ENCODE measurements at places on chromosomes 4 and X. TPM values are rescaled to one million over a fixed set of nuclear protein-coding genes. Genes with fewer than 3 reads are reported as not detected.
A peak's percentile ranks its signal among the peaks of the same experiment; 100 is the strongest.

DNA sequence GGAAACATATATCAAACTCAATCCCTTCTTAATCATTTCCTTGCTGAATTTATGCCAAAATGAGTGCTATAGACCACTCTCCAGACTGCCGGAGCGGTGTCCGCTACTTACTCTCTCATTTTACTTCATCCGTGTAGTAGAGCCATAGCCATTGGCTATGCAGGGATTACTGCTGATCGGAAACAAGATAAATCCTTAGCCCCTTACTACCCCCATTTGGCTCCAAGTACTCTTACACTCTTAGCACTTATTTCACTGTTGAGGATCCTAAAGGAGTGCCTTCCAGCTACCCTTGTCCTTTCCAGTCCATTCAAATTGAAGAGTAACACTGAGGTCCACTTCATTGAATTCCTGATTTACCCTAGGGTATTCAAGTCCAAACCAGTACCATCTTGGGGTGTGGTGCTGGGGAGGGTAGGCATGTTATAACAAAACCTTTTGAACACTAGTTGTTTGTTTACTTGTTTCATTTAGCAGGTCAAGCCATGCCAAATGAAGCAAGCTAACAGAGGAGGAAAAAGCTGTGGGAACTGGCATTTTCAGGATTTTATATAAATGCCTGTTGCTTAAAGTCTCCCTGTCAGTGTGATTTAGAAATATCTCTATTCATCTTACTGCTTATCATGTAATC lies 715.1 kb downstream of the FSTL5 start:
- no peaks in the 10 kb centered on the region for H3K27me3 ChIP-seq
- DNase-seq: no peak
- no peak overlapping the region for H3K4me3 ChIP-seq
- no peaks in the 10 kb centered on the region for H3K4me1 ChIP-seq
- no peaks in the 10 kb centered on the region for H3K36me3 ChIP-seq

GRCh38 chrX:148290041-148290440 lies 210.4 kb upstream of the AFF2 start:
- H3K4me3 ChIP-seq: no peak overlapping the region
- no peaks in the 10 kb centered on the region for H3K4me1 ChIP-seq
- no peak for DNase-seq
- no peaks in the 10 kb centered on the region for H3K36me3 ChIP-seq
- no peak overlapping the region for H3K27ac ChIP-seq

GRCh38 chr4:3784454-3785291 lies 18.5 kb downstream of the ADRA2C start:
- peak; percentile 48 for DNase-seq
- H3K36me3 ChIP-seq: no peaks in the 10 kb centered on the region
- peaks cover 22% of the 10 kb centered on the region for H3K4me1 ChIP-seq
- H3K27me3 ChIP-seq: peaks cover 3% of the 10 kb centered on the region

- H3K4me1 ChIP-seq: peaks cover 37% of the 10 kb centered on the region
- peak; percentile 68 for DNase-seq
- peak overlapping the region; percentile 94 for H3K27ac ChIP-seq
- peak overlapping the region; percentile 48 for H3K4me3 ChIP-seq
- H3K36me3 ChIP-seq: no peaks in the 10 kb centered on the region
Observed at GRCh38 chr4:98779088-98779487, 120.7 kb upstream of the TSPAN5 start.

DNA sequence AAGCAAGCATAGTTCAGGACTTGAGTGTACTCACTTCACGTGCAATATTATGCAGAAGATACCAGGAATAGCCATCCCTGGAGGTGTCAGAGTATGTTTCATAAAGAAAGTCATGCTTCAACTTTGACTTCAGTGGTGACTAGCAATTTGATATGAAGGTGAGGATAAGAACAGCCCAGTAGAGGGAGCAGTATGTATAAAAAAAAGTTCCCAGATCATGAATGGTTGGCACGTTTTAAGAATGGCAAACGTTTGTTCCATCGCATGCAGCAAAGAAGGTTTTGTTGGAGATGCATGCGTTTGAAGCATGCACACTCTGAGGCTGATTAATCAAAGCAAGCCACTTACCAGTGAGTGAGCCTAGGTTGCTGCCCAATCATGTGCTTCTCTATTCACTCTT lies 33.5 kb upstream of the SLITRK4 start:
- H3K27ac ChIP-seq: no peak overlapping the region
- H3K4me1 ChIP-seq: no peaks in the 10 kb centered on the region
- H3K36me3 ChIP-seq: no peaks in the 10 kb centered on the region
- no peaks in the 10 kb centered on the region for H3K27me3 ChIP-seq
- no peak overlapping the region for H3K4me3 ChIP-seq

GRCh38 chrX:40755291-40756249 lies 20.2 kb upstream of the MED14 start:
- no peaks in the 10 kb centered on the region for H3K36me3 ChIP-seq
- H3K27me3 ChIP-seq: no peaks in the 10 kb centered on the region
- H3K27ac ChIP-seq: no peak overlapping the region

DNA sequence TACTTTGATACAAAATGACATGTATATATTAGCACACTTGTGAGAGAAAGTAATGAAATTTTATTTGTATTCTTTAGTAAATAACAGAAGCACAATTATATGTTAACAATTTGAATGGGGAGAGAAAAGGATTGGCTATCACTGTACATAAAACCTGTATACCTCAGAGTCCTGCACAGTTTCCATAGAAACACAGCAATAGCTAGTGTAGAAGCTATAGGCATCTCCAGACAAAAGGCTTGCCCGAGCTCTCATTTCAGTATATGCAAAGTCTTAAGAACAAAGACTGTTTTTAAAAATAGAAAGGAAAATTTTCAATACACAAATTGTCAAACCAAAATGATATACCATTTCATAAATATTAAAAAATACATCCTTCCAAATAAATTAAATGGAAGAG lies 38.5 kb downstream of the GPM6A start:
- H3K27me3 ChIP-seq: no peaks in the 10 kb centered on the region
- H3K4me3 ChIP-seq: no peak overlapping the region
- no peak for DNase-seq
- H3K27ac ChIP-seq: no peak overlapping the region
- H3K36me3 ChIP-seq: no peaks in the 10 kb centered on the region

- no peaks in the 10 kb centered on the region for H3K27me3 ChIP-seq
- H3K4me1 ChIP-seq: no peaks in the 10 kb centered on the region
- peak; percentile 27 for DNase-seq
- no peaks in the 10 kb centered on the region for H3K36me3 ChIP-seq
- no peak overlapping the region for H3K4me3 ChIP-seq
- peak overlapping the region; percentile 71 for H3K27ac ChIP-seq
Observed at GRCh38 chrX:105645667-105646357, 176.5 kb upstream of the NRK start.

- DNase-seq: no peak
- H3K27me3 ChIP-seq: no peaks in the 10 kb centered on the region
- peak overlapping the region; percentile 64 for H3K4me3 ChIP-seq
- no peaks in the 10 kb centered on the region for H3K36me3 ChIP-seq
- H3K27ac ChIP-seq: peak overlapping the region; percentile 74
- no peaks in the 10 kb centered on the region for H3K4me1 ChIP-seq
Observed at GRCh38 chr4:102430461-102430910, 70.7 kb upstream of the NFKB1 start.

DNA sequence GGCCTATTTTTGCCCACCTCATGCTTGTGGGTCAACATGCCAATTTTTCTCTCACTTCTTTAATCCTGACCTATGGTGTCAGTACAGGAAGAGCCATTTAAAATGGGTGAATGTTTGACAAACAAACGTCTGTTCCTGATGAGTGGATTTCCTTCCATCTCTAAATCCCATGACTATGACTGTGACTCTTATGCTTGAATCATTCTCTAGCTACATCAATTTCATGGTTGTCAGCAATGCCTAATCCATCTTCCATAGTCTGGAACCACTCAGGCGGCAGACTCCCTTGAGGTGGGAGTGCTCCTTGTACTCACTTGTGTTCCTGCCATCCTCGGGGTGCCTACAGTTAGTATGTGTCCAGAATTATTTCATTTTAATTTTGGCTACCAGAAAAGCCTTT lies 194.9 kb upstream of the RPS6KA3 start:
- H3K27ac ChIP-seq: peak overlapping the region; percentile 81
- H3K4me1 ChIP-seq: peaks cover 21% of the 10 kb centered on the region

- no peaks in the 10 kb centered on the region for H3K27me3 ChIP-seq
- H3K4me1 ChIP-seq: peaks cover 47% of the 10 kb centered on the region
- no peak overlapping the region for H3K4me3 ChIP-seq
Observed at GRCh38 chrX:10741003-10741402, 120.6 kb upstream of the MID1 start.

DNA sequence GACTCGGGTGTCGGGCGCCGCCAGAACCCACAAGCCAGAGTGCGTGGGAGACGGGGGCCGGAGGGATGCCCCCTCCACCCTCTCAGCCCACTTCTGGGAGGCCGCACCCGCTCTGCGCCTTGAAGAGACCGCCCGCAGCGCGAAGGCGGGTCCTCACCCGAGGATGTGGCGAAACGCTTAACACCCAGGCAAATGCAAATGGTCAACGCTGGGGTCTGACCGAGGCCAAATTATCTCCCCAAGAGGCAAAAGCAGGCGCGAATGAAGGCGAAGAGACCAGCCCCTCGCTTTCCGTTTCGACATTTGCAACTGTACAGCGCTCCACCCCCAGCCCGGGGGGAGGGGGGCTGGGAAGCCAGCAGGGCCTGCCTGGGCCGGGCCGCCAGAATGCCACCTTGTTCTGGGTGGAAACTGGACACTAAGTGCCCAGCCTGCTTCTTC lies 137.7 kb upstream of the ZIC3 start:
- no peaks in the 10 kb centered on the region for H3K27me3 ChIP-seq
- no peaks in the 10 kb centered on the region for H3K4me1 ChIP-seq
- no peak overlapping the region for H3K4me3 ChIP-seq
- H3K36me3 ChIP-seq: no peaks in the 10 kb centered on the region
- no peak for DNase-seq

DNA sequence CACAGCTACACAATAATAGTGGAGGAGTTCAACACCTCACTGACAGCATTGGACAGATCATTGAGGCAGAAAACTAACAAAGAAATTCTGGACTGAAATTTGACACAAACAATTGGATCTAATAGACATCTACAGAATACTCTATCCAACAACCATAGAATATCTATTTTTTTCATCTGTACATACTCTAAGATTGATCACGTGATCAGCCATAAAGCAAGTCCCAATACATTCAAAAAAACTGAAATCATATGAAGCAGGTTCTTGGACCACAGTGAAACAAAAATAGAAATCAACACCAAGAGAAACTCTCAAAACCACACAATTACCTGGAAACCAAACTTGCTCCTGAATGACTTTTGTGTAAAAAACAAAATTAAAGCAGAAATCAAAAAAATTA lies 12.2 kb upstream of the IDS start:
- H3K4me1 ChIP-seq: no peaks in the 10 kb centered on the region
- no peaks in the 10 kb centered on the region for H3K27me3 ChIP-seq
- H3K4me3 ChIP-seq: no peak overlapping the region
- no peaks in the 10 kb centered on the region for H3K36me3 ChIP-seq

DNA sequence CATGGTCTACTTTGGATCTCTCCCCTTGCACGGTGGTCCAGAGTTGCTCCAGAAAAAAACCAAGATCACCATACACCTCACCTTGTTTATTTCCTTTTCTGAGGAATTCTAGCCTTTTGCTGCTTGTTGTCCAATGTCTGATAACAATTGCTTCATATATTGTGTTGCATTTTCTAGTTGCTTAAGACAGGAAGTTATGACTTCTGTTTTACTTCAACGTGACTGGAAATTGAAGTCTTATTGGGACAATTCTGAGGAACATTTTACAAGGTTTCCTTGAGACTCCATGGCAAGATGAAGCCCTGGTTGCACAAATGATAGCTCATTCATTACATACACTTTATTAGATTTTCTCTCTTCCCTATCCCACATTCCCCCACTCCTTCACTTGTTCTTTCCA lies 5.2 kb downstream of the CXCL1 start:
- DNase-seq: no peak
- H3K27me3 ChIP-seq: no peaks in the 10 kb centered on the region
- H3K4me1 ChIP-seq: no peaks in the 10 kb centered on the region
- no peak overlapping the region for H3K4me3 ChIP-seq
- no peak overlapping the region for H3K27ac ChIP-seq
- H3K36me3 ChIP-seq: no peaks in the 10 kb centered on the region

- H3K27me3 ChIP-seq: no peaks in the 10 kb centered on the region
- H3K36me3 ChIP-seq: no peaks in the 10 kb centered on the region
- peaks cover 16% of the 10 kb centered on the region for H3K4me1 ChIP-seq
- H3K4me3 ChIP-seq: no peak overlapping the region
- no peak for DNase-seq
Observed at GRCh38 chr4:116838609-116839008, 246.8 kb downstream of the TRAM1L1 start.

DNA sequence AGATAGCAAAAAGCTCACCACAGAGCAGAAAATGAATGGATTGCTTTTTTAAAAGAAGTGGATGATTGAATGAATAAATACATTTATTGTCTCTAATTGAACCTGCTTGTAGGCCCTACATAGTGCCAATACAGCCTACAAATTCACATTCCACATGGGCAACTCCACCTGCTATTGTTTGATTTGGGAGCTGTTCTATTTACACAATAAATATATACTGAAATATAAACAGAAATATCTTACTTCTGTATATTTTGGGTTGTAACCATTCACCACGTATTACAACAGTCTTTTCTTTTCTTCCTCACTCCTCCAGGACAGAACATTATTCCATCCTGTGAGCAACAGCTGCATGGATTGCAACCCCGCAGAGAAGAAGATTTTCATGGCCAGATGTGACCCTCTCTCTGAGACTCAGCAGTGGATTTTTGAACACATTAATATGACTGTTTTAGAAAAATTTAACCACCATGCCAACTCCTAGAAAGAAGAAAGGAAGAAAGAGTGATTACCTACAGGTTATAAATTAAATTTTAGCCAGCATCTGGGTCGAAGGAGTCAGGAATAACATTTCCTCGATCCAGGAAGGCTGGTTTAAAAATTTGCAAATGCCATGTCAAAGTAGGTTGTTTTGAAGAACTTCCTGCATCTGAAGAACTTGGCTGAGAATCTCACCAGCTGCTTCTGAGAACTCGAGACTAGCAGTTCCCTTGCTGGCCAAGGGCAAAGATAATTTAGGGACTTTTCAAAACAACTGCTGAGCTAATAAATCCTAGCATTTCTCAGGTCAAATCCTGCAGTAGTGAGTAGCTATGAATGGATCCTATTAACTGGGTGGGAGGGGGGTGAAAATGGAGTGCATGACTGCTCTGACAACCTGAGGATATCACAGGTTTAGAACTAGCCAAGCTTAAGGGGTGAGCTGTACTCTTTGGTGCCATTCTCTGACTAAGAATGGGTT lies 128.7 kb upstream of the GALNT7 start:
- no peaks in the 10 kb centered on the region for H3K36me3 ChIP-seq
- H3K4me1 ChIP-seq: peaks cover 20% of the 10 kb centered on the region
- H3K27ac ChIP-seq: peak overlapping the region; percentile 73
- H3K4me3 ChIP-seq: peak overlapping the region; percentile 30
- peak; percentile 82 for DNase-seq
- H3K27me3 ChIP-seq: no peaks in the 10 kb centered on the region

The CPZ gene
- 47.1 TPM for total RNA-seq

The TNIP3 gene
- 0.16 TPM for total RNA-seq

The GPRASP3 gene
- total RNA-seq: 8.7 TPM

The MEPE gene
- total RNA-seq: not detected

The UCP1 gene
- not detected for total RNA-seq

The PRRG1 gene
- total RNA-seq: 9.8 TPM

The SULT1E1 gene
- not detected for total RNA-seq

The CXorf65 gene
- 0.28 TPM for total RNA-seq

The VCX2 gene
- not detected for total RNA-seq

All from SJCRH30 (cell line).